Osteoblast (primary cell): ENCODE measurements at places on chromosomes 11 and 22. TPM values are rescaled to one million over a fixed set of nuclear protein-coding genes. Genes with fewer than 3 reads are reported as not detected.

- no peak for DNase-seq
These were observed 179.3 kb downstream of the LARGE1 start for GRCh38 chr22:33741025-33741424.

DNA sequence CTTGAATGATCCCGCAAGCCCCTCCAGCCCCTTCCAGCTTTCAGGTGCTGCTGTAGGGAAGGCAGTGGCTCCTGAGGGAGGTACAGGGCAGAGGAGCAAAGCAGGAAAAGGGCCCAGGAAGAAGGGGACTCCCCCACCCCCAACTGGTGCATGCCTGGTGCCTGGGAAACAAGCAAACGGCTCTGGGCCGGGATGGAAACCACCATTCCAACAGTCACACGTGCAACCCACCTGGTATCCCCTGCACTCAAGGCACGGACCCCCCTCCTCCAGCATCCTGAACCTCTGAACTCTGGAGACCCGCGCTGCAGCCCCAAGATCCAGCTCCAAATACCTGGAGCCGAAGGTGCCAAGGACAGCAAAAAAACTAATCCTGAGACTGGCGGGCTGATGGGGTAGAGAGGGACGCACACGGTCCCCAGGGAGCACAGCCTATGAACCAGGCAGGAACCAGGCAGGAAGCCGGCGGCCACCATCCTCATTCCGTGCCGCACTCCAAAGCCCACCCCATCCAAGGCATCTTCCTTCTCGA is 537 bp downstream of the SCN4B start:
- DNase-seq: peak; percentile 80

DNA sequence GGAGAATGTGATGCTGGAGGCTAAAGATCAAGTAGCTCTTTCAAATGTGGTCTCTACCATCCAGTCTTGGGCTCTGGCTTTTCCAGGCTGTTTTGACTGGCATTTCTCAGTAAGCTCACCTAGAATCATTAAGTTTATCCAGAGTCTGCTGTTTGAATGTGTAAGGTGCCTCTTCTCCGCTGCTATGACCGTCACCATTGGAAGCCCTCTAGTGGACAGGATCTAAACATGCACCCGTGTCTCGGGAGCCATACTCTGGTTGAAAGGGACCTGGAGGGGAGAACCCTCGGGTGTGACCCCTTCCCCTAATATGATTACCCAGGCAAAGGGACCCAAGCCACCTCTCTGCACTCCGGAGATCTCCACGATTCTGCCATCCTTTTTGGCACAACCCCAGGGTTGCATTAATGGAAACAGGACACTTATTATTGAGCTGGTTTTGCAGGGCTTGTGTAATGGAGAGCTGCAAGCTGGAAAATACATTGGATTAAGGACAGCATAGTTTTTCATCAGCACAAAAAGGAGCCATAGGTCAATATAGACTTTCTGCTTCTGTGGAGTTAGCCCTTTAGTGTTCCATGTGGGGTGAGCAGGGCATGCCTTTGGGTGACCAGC is 191.0 kb upstream of the LARGE1 start:
- DNase-seq: no peak

DNA sequence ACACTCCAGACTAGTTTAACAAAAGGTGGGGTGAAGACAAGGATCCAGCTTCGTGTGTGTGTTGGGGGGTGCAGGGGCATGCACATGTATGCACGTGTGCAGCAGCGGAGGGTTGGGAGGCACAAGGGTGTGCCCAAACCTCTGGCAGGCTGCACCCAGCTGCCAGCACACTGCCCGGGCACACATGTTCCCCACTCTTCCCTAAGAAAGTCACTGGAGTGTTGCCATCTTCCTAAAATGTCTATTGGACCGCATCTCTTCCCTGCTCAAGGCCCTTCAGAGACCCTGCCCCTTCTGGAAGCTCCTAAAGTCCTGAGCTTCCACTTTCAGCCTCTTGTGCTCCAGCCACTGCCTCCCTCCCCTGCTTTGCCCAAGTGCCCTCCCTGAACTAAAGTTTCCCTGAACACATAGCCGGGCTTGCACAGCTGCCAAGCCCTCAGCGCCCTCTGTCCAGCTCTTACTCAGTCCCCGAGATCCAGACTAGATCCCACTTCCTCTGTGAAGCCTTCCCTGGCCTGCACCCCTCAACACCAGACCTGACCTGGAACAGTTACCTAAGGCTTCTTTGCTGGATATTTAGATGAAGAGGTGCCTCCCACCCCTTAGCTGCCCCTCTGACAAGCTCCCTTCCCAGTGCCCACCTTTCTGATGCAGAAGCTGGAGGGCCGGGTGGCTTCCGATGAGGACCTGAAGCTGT is 6.0 kb downstream of the CFL1 start:
- DNase-seq: peak; percentile 50

DNA sequence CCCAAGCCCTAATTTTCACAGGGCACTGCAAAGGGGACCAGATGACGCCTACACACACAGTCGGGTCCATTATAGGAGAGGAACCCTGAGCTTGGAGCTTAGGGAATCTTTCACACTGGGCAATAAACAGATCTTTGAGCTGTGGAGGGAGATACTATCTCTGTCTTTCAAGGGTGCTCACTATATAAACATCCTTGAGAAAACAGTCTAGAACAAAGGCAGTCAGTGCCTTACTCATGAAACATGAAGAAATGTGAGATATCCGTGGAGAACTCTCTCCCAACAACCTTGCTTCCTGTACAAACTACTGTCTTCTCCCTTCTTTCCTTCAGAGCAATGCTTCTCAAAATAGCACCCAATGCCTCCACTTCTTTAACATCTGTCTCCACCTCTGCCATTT is 109.0 kb upstream of the APOA1 start:
- DNase-seq: peak; percentile 74

DNA sequence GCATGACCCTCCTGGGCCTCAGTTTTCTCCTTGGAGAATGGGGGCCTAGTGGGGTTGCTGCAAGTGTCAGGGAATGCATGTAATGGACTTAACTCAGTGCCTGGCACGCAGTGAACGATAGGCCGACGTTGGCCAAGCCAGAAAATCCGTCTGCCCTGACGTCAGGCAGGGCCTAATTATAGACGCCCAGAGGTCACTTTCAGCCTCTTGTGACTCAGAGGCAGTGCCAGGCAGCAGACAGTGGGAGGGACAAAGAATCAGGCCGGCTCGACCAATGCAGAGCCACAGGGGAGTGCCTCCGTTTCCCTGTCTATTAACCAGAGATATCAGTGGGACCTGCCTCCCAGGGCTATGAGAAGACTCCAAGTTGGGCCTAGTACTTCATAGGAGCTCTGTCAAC is 115.0 kb downstream of the MN1 start:
- DNase-seq: peak; percentile 94

- DNase-seq: no peak
These were observed 43.9 kb downstream of the PDE3B start for GRCh38 chr11:14687456-14687855.

- DNase-seq: no peak
These were observed 610.0 kb upstream of the CADM1 start for GRCh38 chr11:116114198-116114651.

The LIF gene
- total RNA-seq: 3.2 and 3.3 TPM in 2 replicates

DNA sequence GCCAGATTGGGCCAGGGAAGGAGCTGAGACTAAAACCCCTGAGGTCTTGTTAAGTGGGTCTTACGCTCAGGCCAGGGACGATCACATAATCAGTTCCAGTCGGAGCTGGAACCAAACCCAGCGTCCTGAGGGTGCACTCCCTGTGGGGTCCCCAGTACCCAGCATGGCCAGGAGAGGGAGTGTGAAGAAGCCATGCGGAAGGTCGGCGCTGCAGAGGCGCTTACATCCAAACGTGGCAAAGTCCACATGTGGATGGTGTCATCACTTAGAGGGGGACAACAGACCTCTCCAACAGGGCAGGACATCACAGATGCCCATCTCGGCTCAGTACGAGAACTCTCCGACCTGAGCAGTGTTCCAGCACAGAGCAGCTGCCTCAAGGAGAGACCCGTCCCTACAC is 8.3 kb downstream of the ATP5MGL start:
- peak; percentile 79 for DNase-seq

GRCh38 chr11:107757661-107758060 is 45.8 kb upstream of the SLN start:
- DNase-seq: no peak

The CBLIF gene
- not detected in 2 replicates for total RNA-seq

The GLB1L2 gene
- total RNA-seq: 0.29 and 0.36 TPM in 2 replicates

- no peak for DNase-seq
These were observed 139.6 kb upstream of the MPPED2 start for GRCh38 chr11:30725645-30726195.

DNA sequence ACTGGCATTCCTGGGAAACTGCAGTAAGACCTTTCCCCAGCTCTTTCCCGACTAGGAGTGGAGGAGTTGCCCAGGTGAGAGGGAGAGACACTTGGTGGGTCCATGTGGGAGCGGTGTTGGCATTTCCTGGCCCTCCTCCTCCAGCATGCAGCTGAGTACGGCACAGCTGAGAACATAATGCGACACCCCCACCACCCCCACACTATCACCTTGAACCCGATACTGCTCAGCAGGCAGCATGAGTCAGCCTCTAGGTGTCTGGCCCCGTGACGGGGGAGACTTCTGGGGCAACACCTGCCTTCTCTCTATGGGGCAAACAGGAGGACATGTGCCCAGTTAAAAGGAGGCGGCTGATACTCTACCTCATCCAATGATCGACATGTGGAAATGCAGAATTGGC is 64.4 kb downstream of the PKNOX2 start:
- DNase-seq: no peak

The TSKU gene
- 23.5 and 24.2 TPM in 2 replicates for total RNA-seq

- DNase-seq: no peak
These were observed 19.2 kb upstream of the OR56A3 start for GRCh38 chr11:5922749-5923426.

The AKIP1 gene
- total RNA-seq: 39.1 and 43.6 TPM in 2 replicates

DNA sequence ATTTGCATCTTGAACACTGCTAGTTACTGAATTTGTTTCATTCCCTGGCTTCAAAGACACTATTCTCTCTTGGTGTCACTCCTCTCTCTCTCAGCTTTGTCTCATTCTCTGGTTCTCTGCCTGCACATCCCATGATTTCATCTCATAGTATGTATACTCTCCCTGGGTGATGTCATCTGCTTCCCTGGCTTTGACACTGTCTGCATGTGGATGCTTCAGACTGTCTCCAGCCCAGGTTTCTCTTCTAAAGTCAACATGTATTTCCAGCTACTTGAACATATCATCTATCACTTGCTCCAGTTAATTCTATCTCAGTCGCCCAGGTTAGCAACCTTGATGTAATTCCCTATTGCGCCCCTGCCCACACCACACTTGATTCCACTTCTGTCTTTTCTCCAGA is 9.3 kb upstream of the ACAT1 start:
- no peak for DNase-seq

DNA sequence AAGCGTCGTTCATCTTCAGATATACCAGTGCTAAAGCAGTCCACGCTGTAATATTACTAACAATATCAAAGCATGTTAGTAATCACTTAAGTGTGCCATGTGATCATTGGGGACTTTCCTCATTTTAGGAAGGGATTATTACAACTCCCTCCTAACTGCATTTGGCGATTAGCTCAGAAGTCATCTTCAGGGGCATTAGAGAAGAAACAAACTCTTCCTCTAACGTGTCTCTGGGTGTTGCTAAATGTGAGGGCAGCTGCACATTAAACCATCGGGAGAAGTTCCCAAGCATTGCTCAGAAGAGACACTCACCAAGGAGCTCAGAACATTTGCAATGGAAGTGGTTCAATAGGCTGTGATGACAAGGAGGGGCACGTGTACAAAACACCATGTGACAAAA is 17.2 kb downstream of the TESMIN start:
- no peak for DNase-seq

- DNase-seq: no peak
These were observed 29.4 kb downstream of the TRIM5 start for GRCh38 chr11:5655474-5655873.

The KLHL35 gene
- total RNA-seq: 2.4 and 4.3 TPM in 2 replicates

DNA sequence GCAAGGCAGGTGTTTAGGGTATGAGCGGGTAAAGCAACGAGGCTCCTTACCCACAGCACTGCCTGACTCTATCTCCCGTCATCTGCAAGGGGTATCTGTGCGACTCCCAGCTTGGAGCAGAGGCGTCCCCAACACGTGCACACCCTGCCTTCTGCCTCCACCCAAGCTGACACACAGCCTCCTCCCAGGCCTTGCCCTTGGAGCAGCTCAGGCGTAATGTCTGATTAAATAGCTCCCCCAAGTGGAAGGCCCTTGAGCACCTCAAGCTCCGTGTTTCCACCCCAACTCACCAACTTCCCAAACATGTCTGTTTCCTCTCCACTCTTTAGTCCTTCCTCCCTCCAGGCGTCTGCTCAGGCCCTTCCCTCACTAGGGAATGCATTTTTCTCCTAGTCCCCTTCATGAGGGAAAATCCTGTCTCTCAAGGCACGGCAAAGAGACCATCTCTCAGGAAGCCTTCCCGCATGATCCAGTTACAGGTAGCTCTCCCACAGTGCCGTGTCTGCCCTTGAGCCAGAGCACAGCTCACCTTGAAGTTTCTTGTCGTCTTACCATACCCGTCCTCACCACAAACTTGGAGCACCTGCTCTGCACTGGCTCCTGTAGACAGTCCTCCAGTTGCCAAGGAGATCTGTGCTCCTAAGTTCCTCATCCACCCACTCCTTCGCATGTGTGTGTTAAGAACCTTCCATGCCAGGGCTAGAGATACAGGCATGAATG is 15.8 kb downstream of the CYB5R2 start:
- peak; percentile 88 for DNase-seq

GRCh38 chr22:32765132-32765618 is 36.3 kb upstream of the TIMP3 start:
- no peak for DNase-seq

The MN1 gene
- total RNA-seq: 4.7 and 6.2 TPM in 2 replicates

DNA sequence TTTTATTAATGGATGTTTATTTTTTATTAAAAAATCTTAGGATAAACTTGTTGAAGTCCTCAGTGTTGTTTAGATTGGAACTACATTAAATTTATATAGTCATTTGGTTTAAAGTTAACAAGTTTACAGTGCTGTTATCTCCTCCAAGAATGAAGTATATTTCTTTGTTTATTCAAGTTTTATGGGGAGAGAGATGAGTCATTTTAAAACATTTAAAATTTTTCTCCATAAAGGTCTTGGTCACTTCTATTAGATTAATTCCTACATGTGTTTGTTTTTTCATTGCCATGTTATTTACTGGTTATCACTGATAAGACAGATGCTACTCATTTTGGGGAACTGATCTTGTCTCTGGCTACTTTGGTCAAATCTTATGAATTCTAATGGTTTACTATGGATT is 429.6 kb downstream of the METTL15 start:
- peak; percentile 78 for DNase-seq

The NRGN gene
- under 0.01 TPM in 1 of 2 replicates, not detected in the other for total RNA-seq

The A4GALT gene
- total RNA-seq: 19.9 and 24.2 TPM in 2 replicates

The C11orf65 gene
- 1.1 and 1.5 TPM in 2 replicates for total RNA-seq

GRCh38 chr11:89495951-89496350 is 4.8 kb upstream of the NOX4 start:
- peak; percentile 68 for DNase-seq

GRCh38 chr22:44586999-44587736 is 89.1 kb upstream of the RTL6 start:
- peak; percentile 83 for DNase-seq
